ENCODE measurements at places on chromosomes 6 and 20.

DNA sequence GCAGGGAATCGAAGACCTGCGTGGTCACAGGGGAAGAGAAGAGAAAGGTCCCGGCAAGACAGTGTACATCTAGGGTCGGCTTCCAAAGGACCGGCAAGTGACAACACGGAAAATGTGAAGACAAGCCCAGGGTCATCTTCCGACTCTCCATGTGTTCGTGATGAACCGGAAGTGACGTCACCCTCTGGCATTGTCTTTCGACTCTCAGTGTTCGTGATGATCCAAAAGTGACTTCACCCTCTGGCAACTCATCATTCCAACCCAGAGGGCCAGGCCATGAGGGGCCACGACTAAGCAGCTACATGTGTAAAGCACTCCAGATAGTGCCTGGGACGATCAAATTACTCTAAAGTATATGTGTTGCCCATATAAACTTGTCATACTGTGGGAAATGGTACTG, 290.8 kb downstream of the THBS2 start:
- no peak for DNase-seq

DNA sequence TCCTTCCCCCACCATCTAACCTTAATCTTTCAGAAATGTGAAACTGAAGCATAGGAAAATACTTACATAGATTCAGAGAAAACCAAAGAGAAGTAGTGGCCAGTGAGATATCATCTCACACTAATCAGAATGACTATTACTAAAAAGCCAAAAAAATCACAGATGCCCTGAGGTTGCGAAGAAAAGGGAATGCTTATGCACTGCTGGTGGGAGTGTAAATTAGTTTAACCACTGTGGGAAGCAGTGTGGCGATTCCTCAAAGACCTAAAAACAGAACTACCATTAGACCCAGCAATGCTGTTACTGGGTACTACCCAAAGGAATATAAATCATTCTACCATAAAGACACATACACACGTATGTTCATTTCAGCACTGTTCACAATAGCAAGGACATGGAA, 9.2 kb upstream of the PREX1 start:
- no peak for DNase-seq

- no peak for DNase-seq
These were observed 1.2 kb downstream of the FOXO3 start for GRCh38 chr6:108561742-108562502.

GRCh38 chr6:30894381-30894780, 10.1 kb downstream of the DDR1 start:
- DNase-seq, result no peak

DNA sequence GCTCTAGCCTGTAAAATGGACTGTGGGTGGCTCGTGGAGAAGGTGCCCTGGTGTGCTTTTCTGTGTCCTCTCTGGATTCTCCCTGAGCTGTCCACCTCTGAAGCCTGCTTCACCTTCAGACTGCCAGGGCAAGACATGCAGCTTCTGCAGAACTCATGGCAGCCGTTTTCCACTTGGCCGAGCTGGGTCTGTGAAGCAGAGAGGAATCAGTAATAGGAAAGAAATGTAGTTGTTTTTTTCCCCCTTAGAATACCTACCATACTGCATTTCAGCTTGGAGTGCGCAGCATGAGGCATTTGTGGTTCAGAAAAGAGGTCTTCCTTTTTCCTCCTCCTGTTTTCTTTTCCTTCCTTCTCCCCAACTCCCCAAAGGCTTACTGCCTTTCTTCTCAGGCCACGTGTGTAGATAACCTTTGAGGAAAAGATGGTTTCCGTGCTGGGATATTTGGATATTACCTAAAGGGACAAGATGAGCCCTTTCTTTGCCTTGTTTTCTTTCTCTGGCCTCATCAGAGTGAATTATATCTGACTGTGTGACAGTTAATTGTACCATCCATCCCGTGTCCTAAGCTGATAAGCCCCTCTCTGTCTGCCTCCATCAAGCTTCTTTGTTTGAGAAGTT, 39.4 kb downstream of the RREB1 start:
- DNase-seq, result no peak

GRCh38 chr20:23702021-23702420, 13.2 kb upstream of the CST4 start:
- DNase-seq, result no peak

GRCh38 chr20:63215101-63216040, 560 bp downstream of the YTHDF1 start:
- no peak for DNase-seq

- no peak for DNase-seq
These were observed 287.2 kb downstream of the TFAP2C start for GRCh38 chr20:56916345-56916622.

DNA sequence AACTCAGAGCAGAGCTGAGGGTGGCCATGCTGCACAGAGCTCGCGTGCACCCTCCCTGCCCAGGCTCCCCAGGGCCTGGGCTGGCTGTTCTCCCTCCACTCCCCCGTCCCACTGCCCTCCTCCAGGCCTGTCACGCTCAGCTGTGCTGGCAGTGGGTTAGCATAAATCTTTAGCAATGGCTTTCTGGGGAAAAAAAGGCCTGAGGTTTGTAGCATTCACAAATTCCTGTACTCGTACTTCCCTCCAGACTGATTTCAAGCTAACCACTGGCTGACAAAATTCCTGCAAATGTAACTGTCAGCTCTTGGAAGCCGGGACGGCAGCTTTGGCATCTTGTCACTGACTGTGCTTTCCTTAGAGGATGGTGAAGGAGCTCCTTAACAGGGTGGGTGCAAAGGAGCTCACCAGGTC, 22.3 kb upstream of the SMOC2 start:
- no peak for DNase-seq

DNA sequence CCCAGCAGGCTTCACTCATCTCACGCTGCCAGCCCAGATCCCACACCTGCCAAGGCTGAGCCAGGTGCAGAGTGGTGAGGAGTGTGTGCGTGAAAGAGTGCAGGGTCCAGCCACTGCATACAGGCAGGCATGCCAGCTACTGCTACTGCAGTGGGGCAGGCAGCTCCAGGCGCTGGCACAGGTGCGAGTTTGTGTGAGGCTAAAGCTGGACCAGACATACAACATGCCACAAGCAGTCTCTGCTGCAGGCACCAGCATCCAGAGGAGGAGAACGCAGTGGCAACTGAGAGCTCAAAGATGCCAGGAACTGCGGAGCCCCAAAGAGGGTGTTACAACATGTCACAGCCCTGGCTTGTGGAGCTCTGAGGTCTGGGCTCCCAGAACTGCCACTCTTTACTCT, 149.8 kb downstream of the EYS start:
- DNase-seq, result no peak

DNA sequence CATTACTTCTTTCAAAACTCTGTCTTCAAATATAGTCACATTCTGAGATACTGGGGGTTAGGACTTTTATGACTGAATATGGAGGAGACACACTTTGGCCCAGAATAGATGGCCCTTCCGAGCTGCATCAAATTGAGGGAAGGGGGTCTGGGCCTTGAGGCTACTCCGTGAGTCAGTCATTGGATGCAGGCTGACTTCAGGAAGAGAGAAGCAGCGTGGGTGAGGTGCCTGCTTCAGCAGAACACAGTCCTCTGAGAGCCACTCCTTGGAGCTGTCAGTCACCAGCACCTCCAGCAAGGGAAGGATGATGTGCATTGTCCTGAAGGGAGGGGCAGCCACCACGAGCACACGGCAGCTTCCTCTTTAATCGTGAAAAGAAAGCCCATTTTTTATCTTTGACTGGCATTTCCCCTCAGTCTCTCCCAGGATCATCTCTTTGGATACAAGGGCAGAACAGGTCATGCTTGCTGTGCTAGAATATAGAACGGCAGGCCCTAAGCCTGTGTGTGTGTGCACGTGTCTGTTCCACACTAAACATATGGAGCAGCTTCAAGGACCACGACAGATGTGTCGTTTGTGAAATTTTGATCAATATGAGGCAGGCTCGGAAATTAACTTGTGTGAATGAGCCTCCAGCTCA, 721.6 kb downstream of the KIF16B start:
- no peak for DNase-seq

DNA sequence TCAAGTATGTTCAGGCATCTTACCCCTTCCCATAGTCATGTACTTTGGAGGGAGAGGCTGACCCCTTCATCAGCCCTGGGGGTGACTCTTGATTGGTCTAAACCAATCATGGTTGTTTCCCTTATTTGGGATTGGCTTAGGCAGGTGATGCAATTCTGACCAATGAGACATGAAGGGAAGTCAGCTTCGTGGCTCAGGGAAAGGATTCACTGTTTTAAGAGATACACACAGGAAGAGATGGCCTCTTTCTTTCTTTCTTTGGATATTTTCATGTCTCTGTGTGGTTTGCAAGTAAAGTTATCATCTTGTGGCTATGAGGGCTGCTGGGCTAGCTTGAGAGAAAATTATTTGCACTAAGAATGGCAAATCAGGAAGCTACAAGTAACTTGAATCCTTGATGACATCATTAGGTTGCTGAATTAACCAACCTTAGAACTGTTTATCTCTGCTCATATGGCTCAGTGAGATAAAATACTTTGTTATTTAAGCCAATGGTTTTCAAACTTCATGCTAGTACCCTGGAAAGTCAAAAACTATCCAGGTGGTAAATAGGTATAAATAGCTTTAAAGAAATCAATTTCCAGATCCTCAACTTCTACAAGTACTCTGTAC, 144.2 kb upstream of the CENPW start:
- no peak for DNase-seq

GRCh38 chr6:65280060-65280459, 427.0 kb downstream of the EYS start:
- DNase-seq, result no peak

- no peak for DNase-seq
These were observed 11.9 kb downstream of the SERPINB9 start for GRCh38 chr6:2890976-2891767.

DNA sequence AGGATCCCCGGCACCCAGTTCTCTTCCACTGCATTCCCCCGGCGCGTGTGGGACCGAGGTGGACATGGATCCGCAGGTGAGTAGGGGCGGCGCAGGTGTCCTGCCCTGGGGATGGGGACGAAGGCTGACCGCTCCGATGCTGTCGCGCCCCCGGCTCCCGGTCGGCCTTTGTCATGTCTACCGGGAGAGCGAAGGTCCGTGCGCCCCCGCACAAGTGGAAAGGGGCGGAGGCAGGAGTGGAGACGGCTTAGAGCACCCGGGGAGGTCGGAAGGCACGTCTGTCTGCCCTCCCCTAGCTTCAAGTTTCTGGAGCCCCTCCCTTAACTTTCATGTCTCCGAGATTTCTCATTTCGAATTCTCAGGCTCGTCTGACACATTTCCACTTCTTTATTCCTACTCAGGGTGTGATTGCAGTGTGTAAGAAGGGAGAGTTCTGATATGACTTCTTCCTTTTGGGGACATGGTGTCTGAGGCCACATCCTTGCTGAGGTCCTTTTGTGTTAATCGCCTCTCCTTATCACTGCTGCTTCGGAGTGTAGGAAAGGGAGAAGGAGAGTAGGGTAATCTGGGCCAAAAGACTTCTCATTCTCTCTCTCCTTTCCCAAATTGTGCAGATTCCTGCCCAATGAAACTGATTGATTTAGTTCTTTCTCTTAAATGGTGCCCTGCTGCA, 435 bp downstream of the KIFC1 start:
- DNase-seq, result no peak

DNA sequence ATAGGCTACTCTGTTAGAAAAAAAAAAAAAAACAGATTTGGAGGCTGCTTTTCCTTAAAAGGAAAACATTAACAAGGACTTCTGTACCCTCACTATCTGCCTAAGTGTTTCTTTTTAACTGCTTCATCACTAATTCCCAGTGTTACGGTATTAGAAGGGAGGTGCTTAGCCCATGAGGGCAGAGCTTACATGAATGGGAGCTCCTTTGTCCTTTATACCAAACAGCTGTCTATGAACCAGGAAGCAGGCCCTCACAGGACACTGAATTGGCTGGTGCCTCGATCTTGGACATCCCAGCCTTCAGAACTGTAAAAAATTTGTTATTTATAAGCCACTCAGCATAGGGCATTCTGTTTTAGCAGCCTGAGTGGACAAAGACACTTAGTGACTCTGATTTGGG, 215.6 kb upstream of the NRSN1 start:
- no peak for DNase-seq

- no peak for DNase-seq
These were observed 121.6 kb upstream of the PMEPA1 start for GRCh38 chr20:57831326-57831992.

- no peak for DNase-seq
These were observed 822 bp downstream of the FOXQ1 start for GRCh38 chr6:1312473-1313367.

DNA sequence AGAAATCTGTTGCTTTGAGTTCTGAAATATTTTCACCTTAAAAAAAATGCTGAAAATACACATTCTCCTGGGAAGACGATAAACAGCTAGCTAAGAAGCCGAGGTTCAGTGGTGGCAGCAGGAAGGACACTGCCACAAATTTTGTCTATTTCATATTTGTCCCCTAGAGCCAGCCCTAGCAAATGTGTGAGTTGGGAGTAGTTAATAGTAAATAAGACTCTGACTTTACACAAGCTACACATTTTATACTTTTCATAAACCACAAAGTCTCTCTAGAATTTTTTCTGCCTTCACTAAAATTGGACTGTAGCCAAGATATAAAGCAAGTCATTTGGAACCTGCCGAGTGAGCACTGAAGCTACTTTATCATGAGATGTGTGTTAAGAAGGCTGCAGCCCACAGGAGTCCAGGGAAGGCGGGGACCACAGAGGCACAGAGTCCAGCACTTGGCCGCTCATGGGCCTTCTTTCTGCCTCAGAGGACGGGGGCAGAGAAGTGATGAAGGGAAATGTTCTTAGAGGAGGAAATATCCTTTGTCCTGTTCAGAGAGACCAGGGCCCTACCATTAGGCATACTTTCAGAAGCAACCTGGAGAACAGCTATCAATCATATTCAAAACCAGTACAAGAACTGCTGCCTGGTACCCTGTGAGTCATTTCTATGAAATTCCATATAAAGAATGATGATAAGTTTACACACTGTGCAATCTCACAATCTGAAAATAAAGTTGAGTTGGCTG, 241.7 kb upstream of the TAB2 start:
- DNase-seq, result no peak

DNA sequence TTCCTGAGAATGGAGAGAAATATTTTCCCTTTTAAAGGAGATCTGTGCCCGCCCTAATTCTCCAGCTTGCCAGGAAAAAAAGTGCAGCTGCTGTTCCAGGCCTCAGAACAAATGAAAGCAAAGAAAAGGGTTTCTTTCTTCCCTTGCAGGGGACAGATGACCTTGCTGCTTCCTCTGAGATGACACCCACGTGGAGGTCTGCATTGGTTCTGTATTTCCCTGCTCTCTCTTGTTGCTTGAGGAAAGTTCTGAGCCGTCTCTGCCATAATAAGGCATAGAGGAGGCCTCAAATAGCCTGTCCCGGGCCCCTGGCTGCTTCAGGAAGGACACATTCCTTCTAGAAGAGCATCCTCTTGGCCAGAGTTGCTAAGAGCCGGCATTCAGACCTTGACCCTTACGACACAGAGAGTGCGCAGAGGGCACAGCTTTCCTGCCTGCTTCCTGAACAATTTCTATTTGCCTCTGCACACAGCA, 501.8 kb upstream of the SULF2 start:
- DNase-seq, result no peak

GRCh38 chr20:52595518-52595917, 376.6 kb upstream of the TSHZ2 start:
- DNase-seq, result no peak

GRCh38 chr6:46757214-46757596, 10.5 kb downstream of the ANKRD66 start:
- DNase-seq, result no peak

- no peak for DNase-seq
These were observed 487.7 kb upstream of the BTBD3 start for GRCh38 chr20:11429889-11430519.
